ENCODE measurements at places on chromosomes 7 and 10.

- no peak for DNase-seq
Observed at GRCh38 chr10:29050081-29050480, 238.8 kb upstream of the LYZL1 start.

DNA sequence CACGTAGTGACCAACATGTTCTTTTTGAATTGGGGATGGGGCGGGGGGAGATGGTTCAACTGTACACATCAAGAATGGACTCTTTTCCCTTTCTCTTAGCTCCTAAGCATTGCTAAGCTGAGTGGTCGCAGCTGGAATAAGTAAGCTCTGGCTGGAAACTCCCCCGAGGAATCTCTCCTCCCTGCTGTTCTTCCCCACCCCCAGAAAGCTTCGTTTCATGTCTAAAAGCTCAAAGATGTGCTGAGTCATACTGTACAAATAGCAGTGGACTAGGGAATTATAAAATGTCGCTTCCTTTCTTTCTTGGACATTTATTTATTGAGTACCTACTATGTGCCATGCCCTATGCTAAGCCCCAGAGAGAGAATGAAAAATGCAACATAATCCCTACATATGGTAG lies 191.1 kb upstream of the ADO start:
- DNase-seq: no peak

GRCh38 chr7:155568842-155569494 lies 22.6 kb upstream of the CNPY1 start:
- DNase-seq: no peak

GRCh38 chr7:44348300-44348699 lies 22.9 kb upstream of the CAMK2B start:
- DNase-seq: no peak

DNA sequence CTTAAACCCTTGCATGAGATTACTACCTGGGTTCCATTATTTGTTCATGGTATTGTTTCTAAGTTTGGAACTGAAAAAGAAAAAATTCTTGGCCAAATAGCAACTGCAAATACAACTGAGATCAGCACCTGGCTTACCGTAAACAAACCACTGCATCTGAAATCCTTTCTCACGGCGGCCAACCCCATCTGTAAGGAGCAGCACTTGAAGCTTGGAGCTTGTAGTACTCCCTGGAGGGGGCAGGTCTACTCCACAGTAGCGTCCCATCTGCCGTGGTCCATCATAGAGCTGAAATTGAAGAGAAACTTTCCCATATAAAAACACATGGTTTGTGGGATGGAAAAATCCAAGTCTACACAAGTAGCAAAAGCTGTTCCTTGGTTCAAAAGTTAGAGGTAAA lies 109.9 kb downstream of the CUBN start:
- no peak for DNase-seq

Data from activated effector memory CD4-positive, alpha-beta T cell treated with Interleukin-2 at 50 U/mL for 16 hours (primary cell).